ENCODE measurements at places on chromosomes 12 and 14.

DNA sequence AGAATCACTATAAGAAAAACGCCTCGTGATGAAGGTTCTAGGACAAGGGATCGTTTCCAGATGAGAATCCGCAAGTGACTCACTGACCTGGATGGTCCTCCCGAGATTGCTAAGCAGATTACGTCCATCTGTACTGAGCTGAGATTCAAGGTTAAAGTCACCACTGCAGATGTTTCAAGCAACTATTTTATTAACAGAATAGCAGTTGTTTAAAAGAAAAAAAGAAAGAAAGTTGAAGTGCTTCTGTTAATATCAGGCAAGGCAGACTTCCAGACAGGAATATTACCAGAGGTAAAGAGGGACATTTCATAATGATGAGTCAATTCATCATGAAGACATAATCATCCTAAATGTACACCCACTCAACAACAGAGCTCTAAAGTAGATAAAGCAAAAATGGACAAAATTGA is 17.9 kb downstream of the PXN start:
- no peak for DNase-seq

GRCh38 chr14:67623114-67623513 is 3.4 kb downstream of the ARG2 start:
- no peak for DNase-seq

- no peak for DNase-seq
These were observed 904 bp upstream of the PAPOLA start for GRCh38 chr14:96501217-96501739.

DNA sequence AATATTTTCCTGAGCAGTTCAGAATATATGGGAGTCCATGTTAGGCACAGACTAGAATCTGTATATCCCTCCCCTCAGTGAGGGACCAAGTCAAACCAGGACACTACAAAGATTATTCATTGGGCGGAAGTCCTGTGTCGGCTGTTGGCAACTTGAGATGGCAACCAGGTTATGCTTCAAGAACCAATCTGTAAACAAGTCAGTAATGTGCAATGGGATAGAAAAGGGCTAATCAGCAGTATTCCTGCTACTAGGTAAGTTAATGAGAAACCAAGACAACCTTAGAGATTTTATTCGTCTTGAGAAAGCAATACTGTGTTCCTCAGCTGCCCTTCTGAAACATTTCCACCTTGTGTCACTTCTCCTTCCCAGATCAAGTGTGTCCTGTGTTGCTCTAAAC is 26.4 kb downstream of the ARG2 start:
- DNase-seq, result no peak

GRCh38 chr14:102325791-102326345 is 6.3 kb downstream of the ZNF839 start:
- DNase-seq, result no peak

DNA sequence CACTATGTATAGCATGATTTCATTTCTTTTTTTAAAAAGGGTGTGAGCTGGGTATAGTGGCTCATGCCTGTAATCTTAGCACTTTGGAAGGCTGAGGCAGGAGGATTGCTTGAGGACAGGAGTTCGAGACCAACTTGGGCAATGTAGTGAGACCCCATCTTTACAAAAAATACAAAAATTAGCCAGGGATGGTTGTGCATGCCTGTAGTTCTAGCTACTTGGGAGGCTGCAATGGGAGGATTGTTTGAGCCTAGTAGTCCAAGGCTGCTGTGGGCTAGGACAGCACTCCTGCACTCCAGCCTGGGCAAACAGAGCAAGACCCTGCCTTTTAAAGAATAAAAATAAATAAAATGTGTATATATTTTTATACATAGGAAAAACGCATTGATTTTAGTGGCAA is 43.0 kb downstream of the DIP2B start:
- DNase-seq, result no peak

- DNase-seq, result no peak
These were observed 55.3 kb upstream of the STON2 start for GRCh38 chr14:81455390-81455789.

DNA sequence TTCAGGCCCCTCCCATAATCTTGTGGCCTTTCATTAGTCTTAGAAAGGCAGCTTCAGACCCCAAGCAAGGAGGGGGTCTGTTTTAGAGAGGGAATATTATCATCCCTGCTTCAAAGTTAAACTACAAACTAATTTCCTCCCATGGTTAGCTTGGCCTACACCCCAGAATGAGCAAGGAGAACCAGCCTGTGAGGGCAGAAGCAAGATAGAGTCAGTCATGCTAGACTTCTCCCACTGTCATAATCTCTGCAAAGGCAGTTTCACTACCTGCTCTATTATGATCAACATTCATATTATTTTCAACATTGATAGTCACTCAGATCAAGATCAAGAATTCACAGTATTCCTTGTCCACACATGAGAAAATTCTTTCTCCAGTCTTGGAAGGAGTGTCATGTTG is 105.1 kb downstream of the GXYLT1 start:
- DNase-seq, result no peak

DNA sequence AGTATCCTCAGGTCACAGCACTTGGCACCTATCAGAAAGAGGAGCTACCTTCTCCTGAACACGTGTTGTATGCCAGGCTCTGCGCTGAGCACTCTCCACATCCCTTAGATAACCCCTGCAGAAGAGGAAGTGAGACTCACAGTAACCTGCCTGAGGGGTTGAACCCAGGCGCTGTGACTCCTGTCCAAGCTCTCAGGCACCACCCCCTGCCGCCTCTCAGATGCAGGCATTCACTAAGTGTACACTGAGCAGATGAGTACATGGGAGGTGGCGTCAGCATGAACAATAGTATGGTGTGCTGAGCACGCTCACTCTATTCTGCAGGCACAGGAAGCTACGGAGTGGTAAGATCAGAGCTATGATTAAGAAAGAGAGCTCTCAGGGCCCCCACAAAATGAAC is 21.0 kb upstream of the RIC8B start:
- no peak for DNase-seq

GRCh38 chr12:25187781-25188180 is 7.2 kb downstream of the DNAI7 start:
- DNase-seq, result no peak

GRCh38 chr12:112901271-112901670 is 5.5 kb upstream of the OAS1 start:
- DNase-seq, result no peak

- DNase-seq, result peak; percentile 11
These were observed 4.2 kb downstream of the PLEKHG3 start for GRCh38 chr14:64708148-64709004.

DNA sequence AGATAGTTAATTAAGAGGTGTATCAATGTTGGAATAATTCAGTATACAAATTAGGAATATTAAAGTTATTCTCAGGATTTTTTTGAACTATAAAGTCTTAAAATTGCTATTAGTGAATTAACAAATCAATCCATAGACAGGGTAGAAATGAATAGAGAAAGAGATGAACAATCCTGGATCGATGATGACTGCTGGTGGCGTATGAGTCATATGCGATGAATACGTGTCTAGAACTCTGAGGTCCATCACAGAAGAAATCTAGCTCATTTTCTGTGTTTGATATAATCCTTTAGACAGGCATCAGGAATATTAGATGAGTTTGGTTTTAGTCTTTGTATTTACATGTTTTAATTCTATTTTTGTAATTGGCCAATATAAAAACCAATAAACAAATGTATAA is 85.4 kb upstream of the RTL1 start:
- no peak for DNase-seq

GRCh38 chr14:75226755-75227544 is 50.5 kb upstream of the TMED10 start:
- DNase-seq, result no peak

GRCh38 chr14:67514650-67515385 is 18.3 kb upstream of the PLEKHH1 start:
- DNase-seq, result peak; percentile 16

GRCh38 chr14:65228436-65228835 is 126.1 kb upstream of the MAX start:
- no peak for DNase-seq

- DNase-seq, result no peak
These were observed 323.1 kb downstream of the PDZRN4 start for GRCh38 chr12:41511247-41511646.

DNA sequence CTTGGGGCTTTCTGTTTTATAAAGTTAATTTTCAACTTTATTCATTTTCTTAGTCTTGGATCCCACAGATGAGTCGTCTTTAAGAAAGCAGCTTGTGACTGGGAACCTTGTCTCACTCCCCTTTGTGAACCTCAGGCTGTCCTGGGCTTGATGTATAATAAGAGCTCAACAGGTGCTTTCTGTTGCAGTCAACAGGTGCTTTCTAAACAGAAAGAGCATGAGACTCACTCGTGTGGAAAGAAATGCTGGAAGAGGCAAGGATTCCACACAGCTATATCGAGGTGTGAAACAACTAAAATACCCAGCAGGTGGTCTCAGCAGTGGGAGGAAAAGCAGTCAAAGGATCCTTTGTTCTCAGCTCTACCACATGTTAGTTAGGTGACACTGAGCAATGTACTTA is 398.9 kb downstream of the EGLN3 start:
- DNase-seq, result no peak

- DNase-seq, result peak; percentile 55
These were observed 44.4 kb upstream of the PNMA1 start for GRCh38 chr14:73758392-73759182.

- DNase-seq, result no peak
These were observed 138.7 kb downstream of the PDE3A start for GRCh38 chr12:20507056-20507455.

DNA sequence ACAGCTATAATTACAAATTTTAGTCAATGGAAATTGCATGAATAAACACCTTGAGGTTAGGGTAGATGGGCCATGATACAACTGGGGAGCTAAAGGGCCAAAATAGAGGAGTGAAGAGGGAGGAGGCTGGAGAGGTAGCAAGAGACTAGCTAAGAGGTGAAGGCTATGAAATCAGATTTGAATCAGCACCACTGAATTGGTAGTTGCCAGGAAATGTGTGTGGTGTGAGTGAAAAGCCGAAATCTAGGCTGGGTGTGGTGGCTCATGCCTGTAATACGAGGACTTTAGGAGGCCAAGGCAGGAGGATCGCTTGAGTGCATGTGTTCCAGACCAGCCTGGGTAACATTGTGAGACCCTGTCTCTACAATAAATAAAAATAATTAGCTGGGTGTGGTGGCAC is 22.7 kb downstream of the YY1 start:
- DNase-seq, result no peak

Data from stimulated activated CD8-positive, alpha-beta memory T cell treated with anti-CD3 and anti-CD28 coated beads, Interleukin-15, amount 100 ng/mL, for 4 hours (primary cell).